ENCODE measurements at places on chromosomes 5 and 9.
A peak's percentile ranks its signal among the peaks of the same experiment; 100 is the strongest.

DNA sequence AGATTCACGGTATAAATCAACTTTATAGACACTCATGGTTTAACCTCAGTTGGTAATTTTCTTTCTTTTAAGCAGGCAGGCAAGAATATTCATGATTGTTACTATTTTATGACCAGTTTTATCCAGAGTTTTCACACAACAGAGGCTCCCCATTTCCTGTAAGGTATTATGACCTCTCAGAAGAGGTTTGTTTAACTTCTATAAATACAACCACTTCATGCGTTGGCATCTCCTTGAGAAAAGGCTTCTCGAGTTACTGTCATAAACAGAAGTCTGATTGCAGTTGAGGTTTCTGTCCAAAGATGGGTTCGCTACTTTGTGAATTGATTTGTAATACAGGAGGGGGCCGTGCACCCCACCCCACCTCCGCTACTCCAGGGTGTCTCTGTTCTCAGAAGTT, 55.3 kb downstream of the ENTREP1 start:
- DNase-seq, result no peak

DNA sequence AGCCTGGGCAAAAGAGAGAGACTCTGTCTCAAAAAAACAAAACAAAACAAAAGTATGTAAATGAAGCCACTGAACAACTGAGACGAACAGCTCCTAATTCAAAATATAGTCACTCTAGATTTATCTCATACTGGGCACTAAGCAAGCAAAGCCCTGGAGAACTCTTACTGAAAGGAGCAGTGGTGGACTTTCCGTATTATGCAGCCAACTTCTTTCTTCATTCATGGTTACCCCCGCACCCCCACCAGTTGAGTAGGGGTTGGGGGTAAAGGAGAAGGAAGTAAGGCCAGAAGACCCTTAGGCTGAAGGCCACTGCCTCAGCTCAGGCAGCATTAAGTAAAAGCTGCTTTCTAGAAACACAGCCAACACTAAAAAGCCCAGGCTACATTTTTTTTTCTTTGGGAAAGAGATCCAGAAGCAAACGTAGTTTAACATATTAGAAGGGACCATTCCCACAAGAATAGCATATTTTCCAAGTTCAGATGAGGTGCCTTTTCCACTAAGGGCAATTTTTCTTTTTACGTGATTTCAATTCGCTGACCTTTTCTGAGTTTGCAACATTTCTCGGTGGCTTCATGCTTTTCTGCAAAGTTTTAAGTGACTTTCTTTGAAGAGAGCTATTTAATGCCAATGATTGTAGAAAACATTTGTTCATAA, 55.3 kb downstream of the MAPKAP1 start:
- DNase-seq, result no peak

- no peak for DNase-seq
Measured at GRCh38 chr9:27801545-27801944, 228.3 kb upstream of the C9orf72 start.

- DNase-seq, result no peak
Measured at GRCh38 chr5:134267366-134268018, 41.6 kb upstream of the PPP2CA start.

DNA sequence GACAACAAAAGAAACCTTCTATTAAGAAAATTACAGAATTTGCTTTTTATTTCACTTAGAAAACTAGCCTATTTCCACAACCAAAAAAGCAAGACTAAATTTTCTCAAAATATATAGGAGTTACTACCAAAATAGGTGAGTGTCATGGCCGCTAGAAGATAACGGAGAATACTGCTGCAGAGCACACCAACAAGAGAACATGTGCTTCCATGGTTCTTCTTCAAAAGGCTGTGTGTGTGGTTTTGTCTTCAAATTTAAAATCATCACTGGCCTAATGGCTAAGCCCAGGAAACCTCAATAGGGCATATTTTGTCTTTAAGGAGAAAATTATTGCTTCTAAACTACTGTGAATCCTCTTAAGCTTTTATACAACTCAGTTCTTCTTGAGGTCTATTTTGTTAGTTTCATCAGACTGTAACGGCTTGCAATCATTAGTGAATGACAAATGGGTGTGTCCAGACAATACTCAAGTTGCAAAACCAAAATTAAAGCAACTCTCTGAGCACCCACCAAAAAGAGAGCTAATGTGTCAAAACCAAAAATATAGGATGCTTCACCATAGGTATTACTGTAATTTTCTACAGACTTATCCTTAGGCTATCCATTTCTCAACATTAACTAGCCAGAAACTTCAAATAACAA, 3.3 kb downstream of the SETX start:
- DNase-seq, result no peak

DNA sequence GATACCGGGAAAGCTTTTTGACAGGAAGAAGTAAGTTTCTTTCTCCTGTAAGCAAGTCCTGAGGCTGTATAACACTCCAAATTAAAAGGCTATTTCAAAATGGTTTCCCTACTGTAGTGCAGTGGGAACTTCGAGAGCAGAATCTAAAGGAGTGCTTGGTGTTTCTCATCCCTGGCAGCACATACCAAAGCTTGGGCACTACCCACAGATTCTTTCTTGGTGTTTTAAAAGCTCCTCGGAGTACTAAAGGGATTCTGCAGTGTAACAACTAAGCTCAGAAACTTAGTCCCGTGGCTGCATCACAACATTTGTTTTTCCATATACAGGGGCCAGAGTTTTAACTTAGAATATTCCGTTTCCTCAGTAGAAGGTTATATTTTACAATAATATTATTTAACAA, 5.6 kb upstream of the APC start:
- DNase-seq, result no peak

DNA sequence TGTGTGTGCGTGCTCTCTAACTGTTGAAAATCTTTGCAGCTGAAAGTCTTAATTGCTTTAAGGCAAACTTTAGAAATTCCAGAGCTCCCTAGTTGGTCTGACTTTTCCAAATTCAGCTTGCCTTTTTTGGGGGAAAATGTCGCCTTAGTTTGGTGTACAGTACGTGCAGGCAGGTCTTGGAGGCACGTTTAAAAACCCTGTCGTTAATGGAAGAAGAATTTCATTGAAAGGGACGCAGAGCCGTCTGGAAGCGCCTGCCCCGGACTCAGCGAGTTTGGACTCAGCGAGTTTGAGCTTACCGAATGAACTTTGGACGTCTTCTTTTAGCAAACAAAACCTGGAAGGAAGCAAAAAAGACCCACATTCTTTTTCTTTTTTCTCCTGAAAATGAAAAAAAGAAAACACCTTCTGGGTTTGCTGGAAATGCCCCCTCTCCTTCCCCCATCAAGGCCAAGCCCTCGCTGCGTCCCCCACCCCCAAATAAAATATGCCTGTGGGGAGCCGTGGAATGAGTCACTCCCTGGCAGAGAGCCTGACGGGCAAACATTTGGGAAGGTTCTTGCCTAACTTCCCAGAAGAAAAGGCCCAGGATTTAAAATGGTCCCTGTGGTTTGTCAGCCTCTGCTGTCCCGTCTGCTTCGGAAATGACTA, 1.5 kb downstream of the NEK6 start:
- DNase-seq, result no peak

DNA sequence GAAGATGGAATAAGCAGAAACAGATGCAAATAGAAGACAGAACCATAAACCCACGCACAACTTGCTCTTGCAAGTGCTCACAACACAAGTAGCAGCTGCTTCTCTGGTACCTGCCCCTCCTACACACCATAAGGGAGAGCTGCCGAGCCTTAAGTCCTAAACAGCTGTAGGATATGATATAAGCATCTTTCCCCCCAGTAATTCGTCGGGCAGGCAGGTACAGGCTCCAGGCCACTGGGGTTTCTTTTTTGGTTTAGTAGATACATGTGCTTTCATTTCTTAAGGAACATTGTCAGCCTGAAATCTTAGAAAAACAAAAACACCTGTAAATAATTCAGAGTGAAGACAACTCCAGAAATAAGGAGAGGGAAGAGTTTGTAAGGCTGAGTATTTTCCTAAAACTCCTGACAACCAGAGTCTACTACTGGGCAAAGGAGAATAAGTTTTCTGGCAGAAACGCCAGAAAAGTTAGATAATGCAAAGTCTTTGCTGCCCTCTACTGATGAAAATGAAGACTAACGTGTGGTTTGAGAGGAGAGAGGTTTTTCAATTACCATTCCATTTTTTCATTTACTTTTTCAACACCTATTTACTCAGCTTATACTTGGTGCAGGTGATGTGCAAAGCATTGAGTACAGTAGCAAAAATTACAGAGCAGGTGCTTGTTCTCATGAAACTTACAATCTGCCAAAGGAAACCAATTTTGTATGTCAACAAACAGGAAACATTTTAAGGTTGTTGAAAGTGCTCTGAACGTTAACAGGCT, 20.1 kb upstream of the TCERG1 start:
- DNase-seq, result no peak

DNA sequence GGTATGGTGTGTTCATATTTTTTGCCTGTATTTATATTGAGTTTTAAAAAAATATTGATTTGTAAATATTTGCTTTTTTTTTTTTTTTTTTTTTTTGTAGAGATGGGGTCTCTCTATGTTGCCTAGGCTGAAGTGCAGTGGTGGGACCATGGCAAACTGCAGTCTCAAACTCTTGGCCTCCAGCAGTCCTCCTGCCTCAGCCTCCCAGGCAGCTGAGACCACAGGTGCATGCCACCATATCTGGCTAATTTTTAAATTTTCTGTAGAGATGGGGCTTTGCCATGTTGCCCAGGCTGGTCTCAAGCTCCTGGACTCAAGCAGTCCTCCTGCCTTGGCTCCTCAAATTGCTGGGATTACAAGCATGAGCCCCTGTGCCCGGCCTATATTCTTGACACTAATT, 78.3 kb downstream of the RASGRF2 start:
- no peak for DNase-seq

DNA sequence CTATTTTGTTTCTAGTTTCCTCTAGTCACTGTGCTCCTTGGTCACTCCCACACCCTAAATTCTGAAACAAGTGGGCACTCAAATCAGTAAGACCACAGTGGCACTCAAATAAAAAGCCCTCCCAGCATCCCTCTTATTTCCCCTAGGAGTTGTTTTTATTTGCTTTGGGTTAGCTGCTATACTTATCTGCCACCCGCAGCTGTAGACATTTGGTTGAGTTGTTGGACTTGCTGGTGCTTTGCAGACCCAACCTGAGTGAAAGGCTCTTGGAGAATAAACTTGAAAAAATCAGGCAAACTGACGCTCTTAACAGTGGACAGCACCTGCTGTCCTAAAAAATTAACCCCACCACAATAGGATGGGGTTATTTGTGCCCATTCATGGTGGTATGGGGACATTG, 203.0 kb downstream of the SPATA31A6 start:
- DNase-seq, result no peak

DNA sequence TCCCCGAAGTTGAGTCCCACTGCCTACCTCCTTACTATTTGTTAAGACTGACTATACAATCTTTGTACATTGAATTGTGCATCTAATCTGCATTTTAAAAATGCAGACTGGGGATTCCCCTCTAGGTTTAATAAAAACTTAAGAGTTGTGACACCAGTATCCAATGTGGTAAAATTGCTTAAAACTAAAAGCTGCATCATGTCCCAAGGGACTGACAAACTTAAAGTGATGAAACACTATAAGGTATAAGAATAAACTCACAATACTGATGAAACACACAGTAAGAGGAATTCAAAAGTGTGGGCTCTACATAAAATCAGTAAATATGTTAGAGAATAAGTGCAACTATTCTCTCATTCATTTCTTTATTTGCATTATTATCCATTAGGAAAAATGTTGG, 1905.1 kb downstream of the MAT2B start:
- DNase-seq, result no peak

DNA sequence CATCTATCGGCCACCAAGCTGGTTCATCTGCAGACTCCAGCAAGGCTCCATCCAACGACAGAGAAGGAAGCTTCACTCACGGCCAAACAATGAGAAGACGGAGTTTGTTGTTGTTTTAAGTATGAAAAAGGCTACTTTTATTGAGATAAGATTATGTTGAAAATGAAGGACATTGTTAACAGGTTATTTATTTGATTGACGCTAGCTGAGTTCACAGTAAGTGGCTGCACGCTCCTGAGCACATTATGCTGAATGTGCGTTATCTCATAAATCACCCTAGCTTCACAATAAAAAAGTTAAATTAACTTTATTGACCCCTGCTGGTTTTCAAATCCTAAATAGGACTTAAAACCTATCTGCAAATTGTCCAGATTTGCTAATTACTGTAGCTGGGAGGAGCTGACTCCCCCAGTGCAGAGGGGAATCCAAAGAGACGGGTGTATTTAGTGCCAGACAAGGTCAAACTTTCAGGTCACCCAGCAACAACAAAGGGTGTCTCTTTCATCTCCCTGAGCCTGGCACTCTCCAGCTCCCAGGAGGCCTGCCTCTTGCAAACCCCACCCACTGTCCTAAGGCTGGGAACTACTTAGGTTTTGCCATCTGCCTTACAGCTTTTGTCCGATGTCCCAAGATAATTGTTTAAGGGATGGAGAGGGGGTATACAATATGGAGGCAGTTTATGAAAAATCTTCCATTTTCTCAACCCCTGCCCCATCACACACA, 129.2 kb downstream of the ZDHHC21 start:
- no peak for DNase-seq

DNA sequence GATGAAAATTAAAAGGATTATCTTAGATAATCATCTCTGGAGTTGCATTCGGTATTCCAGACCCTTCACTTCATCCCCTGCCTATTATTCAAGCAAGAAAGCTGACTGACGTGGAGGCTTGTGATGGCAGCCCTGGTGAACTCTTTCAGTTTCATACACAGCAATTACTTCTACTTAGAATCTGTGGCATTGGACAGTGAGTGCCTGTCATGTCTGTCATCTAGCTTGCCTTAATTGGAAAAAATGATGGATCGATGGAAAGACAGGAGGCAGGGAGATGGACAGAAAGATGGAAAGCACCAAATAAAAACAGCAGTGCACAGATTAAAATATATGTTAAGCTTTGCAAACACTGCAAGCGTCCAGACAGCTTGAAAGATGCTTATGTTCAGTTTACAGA, 1371.0 kb upstream of the CDH6 start:
- DNase-seq, result no peak

- peak; percentile 19 for DNase-seq
Measured at GRCh38 chr5:87121304-87122150, 146.2 kb upstream of the RASA1 start.

DNA sequence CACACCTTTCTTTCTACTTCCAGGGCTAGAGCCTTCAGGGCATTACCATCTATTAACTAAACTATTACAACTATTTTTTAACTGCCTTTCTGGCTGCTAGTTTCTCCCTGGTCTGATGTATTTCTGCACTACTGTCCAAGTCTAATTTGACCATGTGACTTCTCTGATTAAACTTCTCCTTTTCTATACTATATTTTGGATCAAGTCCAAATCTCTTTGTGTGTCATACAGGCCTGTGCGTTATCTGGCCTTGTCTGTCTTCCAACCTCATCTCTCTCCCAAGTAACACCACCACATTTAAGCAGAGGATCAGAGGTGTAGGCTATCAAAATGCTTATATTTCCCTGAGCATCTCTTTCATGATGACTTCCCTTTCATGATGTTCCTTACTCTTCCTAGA, 47.2 kb upstream of the OR13F1 start:
- DNase-seq, result no peak

Measured in stimulated activated naive CD4-positive, alpha-beta T cell treated with Interleukin-2 at 50 U/mL for 16 hours (primary cell).